ENCODE measurements at places on chromosomes 11 and 22.

DNA sequence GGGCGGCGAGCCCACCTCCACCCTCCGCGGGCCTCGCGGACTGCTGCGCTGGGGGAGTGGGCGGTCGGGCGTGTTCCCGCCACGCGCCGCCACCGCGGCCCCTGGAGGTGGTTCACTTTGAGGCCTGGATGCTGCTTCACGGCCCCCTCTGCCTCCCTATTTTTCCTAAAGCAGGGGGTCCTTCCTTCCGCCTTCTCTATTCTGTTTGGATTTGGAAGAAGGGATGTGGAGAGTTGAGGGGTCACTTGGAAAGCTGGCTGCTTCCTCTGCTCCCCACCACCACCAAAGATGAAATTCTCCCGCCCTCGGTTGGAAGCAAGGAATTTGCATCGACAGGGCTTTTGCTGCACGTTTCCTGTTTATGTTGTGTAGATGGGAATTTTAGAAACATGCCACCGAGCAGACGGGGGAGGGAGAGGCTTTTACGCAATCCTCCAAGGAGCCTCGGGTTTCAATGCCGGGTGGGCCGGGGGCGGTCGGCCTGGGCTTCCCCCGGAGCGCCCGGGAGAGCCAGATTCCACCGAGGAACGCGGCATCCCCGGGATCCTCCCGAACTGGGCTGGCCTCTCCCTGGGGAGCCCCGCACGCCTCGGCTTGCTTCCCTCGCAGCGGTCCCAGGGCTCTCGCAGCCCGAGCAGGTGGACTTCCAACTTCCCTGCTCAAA is 403 bp upstream of the SBF2 start:
- no peak for DNase-seq

DNA sequence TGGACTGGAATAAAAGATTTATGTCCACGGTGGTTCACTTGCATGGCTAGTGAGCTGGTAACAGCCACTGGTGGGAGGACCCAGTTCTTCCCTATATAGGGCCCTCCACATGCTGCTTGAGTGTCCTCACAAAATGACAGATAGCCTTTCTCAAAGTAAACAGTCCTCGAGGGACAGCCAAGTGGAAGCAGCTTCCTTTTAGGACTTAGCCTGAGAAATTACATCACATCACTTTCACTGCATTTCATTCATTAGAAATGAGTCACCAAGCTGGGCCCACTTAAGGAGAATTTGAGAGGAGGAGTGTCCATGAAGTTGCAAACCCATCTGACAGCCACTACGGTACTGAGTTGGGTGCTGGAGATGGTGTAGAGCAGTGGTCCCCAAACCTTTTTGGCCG is 7.0 kb downstream of the ISX start:
- no peak for DNase-seq

- DNase-seq: no peak
These were observed 3.0 kb upstream of the SLC43A3 start for GRCh38 chr11:57429946-57430345.

DNA sequence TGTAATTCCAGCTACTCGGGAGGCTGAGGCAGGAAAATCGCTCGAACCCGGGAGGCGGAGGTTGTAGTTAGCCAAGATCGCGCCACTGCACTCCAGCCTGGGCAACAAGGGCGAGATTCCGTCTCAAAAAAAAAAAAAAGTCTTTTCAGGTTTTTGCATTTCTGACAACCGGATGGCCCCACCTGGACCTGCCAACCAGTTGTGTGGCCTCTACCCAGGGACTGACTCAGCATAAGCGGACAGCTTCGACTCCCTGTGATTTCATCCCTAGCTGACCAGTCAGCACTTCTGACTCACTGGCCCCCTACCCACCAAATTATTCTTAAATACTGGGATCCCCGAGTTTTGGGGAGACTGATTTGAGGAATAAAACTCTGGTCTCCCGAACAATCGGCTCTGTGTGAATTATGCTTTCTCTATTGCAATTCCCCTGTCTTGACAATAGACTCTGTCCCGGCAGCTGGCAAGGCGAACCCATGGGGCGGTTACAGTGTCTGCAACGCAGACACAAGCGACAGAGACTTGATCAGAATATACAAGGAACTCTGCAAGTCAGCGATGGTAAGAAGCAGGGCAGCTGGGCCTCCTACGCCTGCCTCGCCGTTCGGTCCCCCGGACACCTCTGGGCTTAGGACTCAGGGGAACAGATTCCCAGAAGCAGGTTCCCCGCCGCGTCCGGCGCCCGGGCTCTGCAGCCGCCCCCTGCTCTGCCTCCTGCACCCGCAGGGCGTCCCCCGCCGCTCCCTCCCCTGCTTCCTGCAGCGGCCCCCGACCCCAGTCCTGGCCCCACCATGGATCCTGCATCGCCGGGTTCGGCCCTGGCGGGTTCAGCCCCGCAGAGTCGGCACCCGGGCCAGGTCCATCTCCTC is 741 bp upstream of the TALDO1 start:
- DNase-seq: no peak

DNA sequence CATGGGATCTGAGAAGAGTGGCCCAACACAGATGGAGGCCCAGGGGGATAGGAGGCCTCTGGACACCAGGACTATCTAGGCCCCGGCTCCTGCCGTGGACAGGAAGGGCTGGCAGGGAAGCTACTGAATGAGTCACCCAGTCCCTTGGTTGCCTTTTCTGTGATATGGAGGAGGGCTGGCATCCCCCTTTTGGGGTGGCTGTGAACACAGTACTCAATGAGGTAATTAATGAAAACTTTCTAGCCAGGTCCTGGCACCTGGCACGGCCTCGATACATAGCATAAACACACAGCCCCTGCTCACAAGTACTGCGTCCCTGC is 163.2 kb downstream of the CHST1 start:
- DNase-seq: no peak

DNA sequence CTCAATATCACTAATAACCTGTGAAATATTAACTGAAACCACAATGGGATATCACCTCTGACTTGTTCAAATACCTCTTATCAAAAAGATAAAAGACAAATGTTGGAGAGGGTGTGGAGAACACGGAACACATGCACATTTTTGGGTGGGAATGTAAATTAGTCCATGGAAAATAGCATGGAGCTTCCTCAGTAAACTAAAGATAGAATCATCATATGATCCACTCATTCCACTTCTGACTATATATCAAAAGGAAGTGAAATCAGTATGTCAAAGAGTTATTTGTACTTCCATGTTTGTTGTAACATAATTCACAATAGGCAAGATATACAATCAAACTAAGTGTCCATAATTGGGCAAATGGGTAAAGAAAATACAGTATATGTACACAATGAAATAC is 57.4 kb downstream of the TYR start:
- no peak for DNase-seq

GRCh38 chr11:96647621-96648020 is 257.8 kb downstream of the JRKL start:
- DNase-seq: no peak

DNA sequence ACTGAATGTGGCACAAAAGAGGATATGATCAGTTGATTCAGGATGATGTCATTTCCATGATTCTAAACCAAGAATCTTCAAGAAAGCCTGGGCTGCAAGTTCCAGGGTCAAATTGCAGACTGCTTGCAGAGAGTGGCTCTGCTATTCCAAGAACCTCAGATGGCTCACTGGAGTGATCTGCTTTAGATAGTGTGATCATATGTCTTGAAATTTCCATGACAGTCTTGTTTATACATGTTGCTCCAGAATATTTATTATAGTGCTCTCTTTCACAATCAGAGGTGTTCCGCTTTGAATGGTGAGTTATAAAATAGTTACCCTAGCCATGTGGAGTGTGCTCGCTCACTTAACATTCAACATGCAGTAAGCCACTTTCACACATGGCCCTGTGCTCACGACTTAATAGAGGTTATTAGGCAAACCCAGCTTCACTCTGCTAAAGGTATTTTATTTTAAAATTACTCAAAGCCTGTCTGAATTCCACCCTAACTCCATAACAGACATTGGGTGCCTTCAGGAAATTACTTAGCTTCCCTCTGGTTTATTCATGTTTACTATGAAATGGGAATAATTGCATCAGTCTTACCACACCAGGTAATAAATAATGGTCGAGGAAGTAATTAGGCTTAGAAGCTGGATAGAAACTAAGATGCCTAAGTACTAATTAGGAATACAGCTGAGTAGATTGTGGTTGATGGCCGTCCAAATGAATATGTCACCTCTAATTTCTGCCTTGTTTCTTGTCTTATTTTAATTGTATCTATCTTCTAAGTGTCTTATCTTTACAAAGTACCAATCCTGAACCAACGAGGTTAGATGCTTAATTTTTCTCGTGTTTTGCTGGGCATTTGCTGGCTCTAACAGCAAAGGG is 187.9 kb downstream of the ETS1 start:
- no peak for DNase-seq

DNA sequence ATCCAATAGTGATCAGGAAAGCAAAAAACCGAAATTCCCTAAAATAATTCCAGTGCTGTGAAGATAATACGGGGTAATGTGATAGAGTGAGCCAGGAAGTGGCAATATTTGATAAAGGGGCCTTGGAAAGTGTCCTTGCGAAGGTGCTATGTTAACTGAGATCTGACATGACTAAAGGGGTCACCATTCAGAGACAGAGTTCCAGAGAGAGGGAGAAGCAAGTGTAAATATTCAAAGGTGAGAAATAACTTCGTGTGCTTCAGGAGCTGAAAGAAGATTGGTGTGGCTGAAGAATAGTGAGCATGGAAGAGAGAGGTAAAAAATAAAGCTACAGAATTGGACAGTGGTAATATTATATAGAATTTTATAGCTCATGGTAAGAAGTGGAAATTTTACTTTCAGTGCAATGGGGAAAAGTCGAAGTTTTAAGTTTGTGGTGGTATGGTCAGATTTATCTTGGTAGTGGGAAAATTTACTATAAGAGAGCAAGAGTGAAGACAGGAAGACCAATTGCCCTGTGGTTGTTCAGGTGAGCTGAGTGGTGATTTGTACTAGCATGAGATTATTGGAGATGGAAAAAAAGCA is 164.5 kb downstream of the JRKL start:
- no peak for DNase-seq

DNA sequence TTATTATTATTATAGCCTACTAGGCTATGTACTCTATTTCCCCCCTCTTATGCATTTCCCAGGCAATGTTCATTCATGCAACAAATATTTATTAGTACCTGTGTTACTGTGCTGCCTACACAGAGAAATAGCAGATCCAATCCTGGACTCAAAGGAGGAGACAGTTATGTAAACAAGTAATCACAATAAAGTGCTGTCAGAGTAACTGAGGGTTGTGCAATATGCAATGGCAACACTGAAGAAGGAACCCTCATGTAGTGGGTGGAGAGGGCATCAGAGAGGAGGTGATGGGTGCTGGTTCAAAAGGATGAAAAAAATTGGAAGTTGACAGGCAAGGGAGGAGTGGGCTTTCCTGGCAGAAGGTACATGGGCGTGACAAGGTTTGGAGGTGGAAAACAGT is 886 bp upstream of the P4HA3 start:
- DNase-seq: no peak

DNA sequence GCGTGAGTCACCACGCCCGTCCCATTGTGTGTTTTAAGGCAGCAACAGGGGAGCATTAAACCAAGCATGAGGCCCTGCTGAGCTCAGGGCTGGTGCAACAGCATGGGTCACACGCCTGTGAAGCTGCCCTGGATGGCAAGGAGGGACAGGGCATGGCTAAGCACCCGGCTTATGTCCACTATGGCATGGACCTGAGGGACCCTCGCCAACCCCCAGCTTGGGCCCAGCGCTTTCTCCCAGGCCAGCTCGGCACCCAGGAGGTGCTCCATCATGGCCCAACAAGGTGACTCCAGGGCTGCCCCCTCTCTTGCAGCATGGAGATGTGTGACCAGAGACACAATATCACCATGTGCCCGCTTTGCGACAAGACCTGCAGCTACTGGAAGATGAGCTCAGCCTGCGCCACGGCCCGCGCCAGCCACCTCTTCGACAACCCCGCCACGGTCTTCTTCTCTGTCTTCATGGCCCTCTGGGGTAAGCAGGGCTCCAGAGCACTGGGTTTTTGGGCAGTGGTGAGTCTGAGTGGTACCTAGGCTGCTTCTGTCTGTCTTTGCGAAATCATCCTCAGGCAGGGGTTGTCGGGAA is 53.6 kb downstream of the ANO1 start:
- DNase-seq: no peak

DNA sequence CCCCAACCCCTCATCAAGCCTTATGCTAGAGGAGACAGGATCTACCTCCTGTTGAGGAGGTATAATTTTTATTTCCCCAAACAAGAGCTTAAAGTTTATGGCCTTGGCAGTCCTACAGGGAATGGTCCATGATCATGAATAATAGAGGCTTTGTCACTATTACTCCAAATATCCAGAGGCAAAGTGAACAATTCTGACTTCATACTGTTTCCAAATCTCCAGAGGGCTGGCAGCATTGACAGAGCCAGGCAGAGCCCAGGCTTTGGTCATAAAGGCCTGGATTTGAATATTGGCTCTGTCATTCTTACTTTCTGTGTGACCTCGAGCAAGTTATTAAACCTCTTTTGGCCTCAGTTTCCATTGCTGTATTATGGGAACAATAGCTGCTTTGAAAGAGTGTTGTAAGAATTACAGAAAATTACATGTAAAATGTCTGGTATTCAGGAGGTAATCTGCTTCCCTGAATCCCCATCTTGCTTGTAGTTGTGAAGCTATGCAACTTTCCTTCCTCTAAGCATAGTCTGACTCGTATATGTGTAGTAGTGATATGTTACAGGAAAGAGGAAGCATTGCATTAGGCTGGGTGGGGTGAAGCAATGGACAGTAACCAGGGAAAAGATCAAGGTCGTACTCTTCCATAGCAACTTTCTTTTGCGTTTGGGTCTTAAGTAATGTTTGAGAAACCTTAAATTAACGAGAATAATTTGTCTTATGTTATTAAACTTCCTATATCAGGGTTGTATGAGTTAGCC is 88.8 kb downstream of the CD44 start:
- DNase-seq: no peak

- no peak for DNase-seq
These were observed 21.8 kb downstream of the CACNA1I start for GRCh38 chr22:39592081-39593065.

DNA sequence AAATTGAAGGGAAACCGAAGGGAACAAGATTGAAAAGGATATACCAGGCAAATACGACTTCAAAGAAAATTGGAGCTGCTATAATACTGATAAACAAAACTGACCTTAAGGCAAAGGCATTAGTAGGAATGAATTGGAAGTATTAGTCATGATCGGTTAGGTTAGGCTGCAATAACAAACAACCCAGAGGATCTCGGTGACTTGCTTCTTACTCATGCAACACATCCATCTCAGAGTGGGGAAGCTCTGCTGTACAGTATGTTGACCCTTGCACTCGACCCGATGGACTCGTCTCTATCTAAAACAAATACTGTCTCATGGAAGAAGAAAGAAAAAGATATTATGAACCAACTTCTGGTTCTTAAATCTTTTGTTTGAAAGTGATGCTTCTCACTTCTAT is 42.3 kb downstream of the SPATA19 start:
- DNase-seq: no peak
